ENCODE measurements at places on chromosomes 5 and 9.

DNA sequence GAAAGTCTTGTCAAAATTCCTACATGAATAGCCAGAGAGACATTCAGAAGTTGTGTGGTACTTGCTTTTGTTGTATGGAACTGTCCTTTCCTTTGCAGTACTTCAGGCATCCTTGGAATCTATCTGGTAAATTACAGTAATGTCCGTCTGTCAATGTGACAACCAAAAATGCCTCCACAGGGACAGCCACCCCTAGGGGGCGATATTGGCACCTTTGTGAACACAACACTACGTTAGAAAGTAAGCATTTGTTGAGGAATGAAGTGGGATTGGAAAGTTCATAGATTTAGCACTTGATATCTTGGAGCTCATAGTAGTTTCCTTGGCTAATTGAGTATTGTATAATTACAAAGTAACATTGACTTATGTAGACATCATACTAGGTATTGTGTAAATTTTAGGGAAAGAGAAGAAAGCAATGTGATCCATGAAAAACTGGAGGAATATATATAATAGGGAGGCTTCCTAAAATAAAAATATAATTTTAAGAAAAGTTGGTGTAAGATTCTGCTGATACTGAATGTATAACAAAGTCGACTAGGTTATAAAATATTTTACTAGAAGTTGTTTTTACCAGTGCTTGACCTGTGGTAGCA lies 32.7 kb downstream of the TMEFF1 start:
- DNase-seq = peak; percentile 82

- peak; percentile 69 for DNase-seq
Observed at GRCh38 chr9:85425153-85425611, 316.6 kb downstream of the AGTPBP1 start.

DNA sequence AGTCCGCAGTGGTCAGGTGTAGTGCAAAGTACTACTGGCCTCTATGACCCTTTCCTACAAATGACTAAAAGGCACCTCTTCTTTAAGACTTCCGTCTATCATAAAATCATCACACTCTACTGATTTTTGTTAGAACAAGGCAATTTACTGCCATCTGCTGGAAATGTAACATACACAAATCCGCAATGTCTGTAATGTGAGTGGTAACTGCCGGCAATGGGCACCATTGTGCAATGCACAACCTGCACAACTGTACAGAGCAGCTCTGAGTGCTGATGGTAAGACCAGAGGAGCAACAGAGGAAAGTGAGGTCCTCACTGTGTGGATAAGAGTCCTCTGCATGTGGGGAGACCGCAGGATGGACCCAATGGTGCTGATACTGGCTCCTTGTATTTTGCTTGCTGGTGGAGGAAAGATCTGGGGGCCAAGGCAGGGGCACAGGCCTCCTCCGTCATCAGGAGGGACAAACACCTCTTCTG lies 103.7 kb downstream of the ATPSCKMT start:
- no peak for DNase-seq

DNA sequence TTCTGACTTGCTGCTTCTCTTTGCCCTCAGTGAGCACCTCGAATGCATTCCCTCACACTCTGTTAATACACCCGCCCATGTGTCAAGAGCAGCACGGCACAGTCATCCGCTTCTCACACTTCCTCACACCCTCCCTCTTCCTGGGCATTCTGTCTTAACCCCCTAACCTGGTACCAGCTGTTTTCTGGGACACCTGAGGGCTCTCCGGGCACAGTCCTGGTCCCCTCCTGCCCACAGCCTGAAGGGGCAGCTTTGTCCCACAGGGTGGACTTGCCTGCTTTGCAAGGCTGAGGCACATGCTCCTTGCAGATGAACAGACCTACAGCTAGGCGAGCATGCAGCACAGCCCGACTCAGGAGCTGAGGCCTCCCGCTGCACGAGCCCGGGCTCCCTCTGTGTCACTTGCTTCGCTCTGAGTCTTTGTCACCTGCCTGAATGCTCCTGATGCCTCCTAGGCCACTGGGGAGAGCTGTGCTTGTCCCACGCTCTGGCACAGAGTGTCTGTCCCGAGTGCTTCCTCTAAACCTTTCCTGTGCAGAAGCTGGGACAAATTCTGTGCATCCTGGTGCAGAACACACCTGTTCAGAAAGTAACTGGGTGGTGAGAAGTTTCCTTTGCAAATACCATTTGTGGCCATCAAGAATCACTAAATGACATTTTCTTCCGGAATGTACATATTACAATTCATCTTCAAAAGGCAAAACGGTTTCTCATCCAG lies 47.8 kb downstream of the AHRR start:
- DNase-seq = peak; percentile 2

GRCh38 chr5:167633931-167634341 lies 657.5 kb upstream of the WWC1 start:
- DNase-seq = no peak

- no peak for DNase-seq
Observed at GRCh38 chr5:108206707-108207106, 175.2 kb downstream of the FBXL17 start.

DNA sequence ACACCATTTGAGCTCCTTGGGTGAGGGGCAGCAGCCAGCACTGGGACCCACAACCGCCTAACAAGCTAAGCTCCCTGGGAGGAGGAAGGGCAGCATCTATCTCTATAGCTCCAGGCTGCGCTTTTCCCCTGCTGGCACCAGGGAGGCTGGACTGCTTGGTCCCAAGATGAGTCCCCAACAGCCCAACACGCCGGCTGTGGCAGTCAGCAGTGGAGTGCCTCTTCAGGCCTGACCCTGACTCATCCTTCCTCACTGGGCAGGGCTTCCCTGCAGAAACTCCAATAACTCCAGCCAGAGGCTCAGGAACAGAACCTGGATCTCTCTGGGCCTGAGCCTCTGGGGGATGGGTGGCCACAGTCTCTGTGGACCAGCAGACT lies 113.7 kb upstream of the ADAMTS16 start:
- no peak for DNase-seq

- DNase-seq = no peak
Observed at GRCh38 chr9:13628526-13628925, 349.0 kb upstream of the MPDZ start.

DNA sequence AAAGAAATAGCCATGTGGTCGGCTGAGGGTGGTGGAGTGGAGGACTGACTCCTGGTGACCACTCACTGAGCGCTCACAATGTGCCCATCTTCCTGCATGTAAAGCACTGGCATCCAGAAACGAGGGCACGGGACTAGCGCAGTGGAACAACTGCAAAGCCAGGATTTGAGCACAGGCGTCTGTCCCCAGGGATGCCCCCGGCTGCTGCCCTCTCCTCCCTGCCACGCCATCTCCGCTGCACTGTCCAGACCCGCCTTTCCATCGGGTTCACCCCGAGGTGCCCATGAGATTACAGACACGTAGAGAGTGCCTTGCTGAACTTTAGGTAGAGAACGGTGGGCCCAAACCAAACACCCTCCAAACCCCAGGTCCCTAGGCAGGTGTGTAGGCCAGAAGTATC lies 44.7 kb downstream of the PRRT1B start:
- no peak for DNase-seq

- DNase-seq = no peak
Observed at GRCh38 chr5:154788212-154788611, 33.0 kb downstream of the LARP1 start.

DNA sequence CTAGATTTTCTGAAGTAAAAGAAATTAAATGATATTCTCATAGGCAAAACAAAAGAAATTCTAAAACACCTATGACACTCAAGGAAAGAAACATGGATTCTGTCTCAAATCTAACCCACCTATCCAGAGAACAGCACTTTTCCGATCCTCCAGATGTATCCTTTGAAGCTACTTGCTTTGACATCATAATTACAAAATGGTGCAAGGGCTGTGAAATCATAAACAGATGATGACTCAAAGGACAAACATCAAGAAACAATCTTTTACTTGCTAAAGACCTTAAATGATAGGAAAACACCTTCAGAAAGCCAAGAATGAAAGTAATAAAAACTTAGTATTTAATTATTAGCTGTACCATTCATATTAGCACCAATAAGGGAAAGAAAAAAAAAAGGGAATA lies 202.6 kb downstream of the DENND1A start:
- no peak for DNase-seq

DNA sequence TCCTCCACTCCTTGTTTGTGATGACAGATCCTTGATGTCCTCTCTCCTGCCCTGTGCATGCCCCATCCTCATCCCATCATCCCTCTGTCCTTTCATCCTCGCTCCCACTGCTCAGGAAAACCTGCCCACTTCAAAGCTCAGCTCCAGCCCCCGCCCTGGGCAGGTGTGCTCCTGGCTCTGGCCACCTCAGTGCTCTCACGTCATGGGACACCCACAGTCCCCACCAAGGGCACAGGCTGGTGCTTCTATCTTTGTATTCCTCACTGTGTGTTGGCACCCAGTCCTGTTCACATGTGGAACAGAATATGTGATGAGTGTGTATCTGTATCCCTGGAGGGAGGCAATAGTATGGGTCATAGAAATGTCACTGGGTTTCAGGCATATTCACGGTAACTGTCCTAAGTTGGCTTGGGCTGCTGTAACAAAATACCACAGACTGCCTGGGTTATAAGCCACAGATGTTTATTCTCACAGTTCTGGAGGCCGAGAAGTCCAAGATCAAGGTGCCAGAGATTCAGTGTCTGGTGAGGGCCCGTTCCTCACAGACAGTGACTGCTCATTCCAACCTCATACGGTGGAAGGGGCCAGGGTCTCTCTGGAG lies 13.5 kb downstream of the GFPT2 start:
- no peak for DNase-seq

GRCh38 chr9:71681708-71682272 lies 86.5 kb downstream of the CEMIP2 start:
- no peak for DNase-seq

- no peak for DNase-seq
Observed at GRCh38 chr5:116778651-116779280, 204.1 kb upstream of the SEMA6A start.

DNA sequence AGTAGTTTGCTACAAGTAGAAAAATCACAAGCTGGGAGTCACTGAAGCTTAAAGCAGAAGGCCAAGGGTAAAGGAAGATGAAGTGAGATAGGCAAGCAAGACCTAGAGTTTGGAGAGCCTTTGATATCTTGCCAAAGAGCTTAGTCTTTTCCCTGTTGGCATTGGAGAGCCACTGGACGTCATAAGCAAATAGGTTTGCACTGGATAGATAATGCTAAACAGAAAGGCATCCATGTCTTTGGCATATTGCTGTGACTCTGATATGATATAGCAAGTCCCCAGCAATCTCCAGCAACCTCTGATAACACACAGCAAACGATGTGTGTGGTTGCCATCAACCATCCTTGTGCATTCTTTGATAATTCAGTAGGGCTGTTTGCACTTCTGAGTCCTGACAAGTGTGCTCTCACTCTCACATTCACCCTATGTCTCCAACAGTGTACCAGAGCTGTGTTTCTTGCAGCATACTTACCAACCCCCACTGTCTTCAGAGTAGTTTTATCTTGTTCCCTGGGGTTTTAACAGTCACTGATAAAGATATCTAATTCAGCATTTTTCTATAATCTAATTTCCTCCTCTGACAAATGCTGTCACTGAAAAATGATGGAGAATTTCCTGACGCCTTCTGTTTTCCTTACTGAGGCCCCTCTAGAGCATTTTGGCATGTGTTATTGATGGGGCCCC lies 16.9 kb upstream of the FREM1 start:
- DNase-seq = no peak

DNA sequence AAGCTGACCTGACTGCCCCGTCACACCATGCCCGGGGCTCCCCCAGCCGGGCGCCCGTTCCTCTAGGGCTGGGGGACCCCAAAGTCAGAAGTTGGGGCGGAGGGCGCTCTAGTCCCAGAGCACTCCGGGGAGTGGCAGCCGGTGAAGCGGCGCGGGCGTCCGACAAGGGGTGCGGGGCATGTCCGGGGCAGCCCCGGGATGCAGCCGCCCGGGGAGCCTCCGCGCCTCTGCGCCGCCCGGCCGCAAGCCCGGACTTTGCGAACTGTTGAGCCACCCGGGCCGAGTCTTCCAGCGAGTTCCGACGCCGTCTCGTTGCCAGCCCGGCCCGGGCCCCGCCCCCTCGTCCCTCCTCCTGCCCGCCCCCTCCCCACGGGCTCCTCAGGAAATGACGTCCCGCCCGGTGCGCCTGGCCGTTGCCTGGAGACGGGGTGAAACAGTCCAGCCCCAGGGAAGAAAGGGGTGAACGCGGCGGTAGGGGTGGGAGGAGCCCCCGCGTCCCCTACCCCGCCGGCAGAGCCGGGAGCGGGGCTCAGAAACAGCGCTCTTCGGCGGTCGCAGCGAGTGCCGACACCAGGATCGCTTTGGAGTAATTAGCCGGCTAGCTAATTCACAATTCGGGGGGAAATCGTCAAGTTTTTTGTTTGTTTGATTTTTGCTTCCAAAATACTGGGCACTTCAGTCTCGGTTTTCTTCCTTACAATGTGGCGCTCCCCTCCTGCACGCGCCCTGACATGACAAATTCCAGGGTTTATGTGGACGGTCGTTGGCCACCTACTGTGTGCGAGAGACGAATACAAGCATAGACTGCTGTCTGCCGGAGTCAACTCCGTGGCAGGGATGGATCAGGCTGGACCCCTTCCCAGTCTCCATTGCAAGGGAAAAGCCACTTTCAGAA lies at the start of gene WHRN:
TSS of gene WHRN (minus strand) at position 287 of the 895 bp plus-strand sequence. CDS start 672 bp downstream, outside the sequence.
- peak; percentile 90 for DNase-seq

DNA sequence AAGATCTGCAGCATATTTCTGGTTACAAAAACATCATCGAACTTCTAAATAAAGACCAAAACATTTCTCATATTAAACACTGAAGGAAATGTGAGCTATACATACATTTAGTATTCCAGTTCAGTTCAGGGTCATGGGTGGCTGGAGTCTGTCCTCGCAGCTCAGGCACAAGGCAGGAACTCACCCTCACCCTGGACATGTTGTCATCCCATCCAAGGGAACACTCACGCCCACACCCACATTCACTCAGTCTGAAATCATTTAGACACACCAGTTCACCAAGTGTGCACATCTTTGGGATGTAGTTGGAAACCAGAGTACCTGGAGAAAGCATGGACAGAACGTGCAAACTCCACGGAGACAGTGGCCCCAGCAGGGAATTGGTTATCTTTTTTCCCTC lies 481.0 kb downstream of the RASEF start:
- no peak for DNase-seq

GRCh38 chr5:33592245-33592644 lies 151.5 kb downstream of the TARS1 start:
- DNase-seq = no peak

DNA sequence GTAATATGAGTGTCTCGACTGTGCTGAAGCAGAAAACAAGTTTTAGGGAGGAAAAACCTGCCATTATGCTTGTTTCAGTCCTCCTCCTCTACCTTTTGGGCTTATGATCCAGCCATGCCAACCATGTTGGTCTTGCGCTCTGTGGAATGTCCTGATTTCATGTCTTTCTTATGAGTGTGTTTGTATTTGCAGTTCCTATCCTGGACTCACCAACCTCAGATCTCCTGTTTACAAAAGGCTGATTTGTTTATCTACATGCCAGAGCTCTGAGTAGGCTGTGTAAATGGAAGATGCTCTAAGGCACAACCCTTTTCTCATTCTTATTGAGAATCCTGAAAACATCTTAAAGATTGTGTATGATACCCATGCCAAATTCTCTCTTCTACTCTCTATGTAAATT lies 138.6 kb downstream of the ARHGEF28 start:
- DNase-seq = no peak

GRCh38 chr5:95918421-95919006 lies 43.1 kb downstream of the ELL2 start:
- no peak for DNase-seq

Measured in activated naive CD4-positive, alpha-beta T cell treated with anti-CD3 and anti-CD28 coated beads for 36 hours (primary cell).